ENCODE measurements at places on chromosomes 1 and 21.

- H3K4me1 ChIP-seq: peaks cover 90% of the 10 kb centered on the region
- no peak overlapping the region for H3K4me3 ChIP-seq
- H3K27me3 ChIP-seq: no peaks in the 10 kb centered on the region
- DNase-seq: no peak
- H3K27ac ChIP-seq: no peak overlapping the region
These were observed 11.6 kb downstream of the SUCO start for GRCh38 chr1:172544481-172545104.

- DNase-seq: no peak
- no peak overlapping the region for H3K27ac ChIP-seq
- no peak overlapping the region for H3K4me3 ChIP-seq
- H3K36me3 ChIP-seq: no peaks in the 10 kb centered on the region
- H3K27me3 ChIP-seq: no peaks in the 10 kb centered on the region
These were observed 137.2 kb upstream of the ETS2 start for GRCh38 chr21:38668541-38668940.

GRCh38 chr1:59484096-59484495 is 187.2 kb downstream of the FGGY start:
- DNase-seq: no peak
- no peak overlapping the region for H3K27ac ChIP-seq
- H3K4me1 ChIP-seq: no peaks in the 10 kb centered on the region
- H3K36me3 ChIP-seq: no peaks in the 10 kb centered on the region

DNA sequence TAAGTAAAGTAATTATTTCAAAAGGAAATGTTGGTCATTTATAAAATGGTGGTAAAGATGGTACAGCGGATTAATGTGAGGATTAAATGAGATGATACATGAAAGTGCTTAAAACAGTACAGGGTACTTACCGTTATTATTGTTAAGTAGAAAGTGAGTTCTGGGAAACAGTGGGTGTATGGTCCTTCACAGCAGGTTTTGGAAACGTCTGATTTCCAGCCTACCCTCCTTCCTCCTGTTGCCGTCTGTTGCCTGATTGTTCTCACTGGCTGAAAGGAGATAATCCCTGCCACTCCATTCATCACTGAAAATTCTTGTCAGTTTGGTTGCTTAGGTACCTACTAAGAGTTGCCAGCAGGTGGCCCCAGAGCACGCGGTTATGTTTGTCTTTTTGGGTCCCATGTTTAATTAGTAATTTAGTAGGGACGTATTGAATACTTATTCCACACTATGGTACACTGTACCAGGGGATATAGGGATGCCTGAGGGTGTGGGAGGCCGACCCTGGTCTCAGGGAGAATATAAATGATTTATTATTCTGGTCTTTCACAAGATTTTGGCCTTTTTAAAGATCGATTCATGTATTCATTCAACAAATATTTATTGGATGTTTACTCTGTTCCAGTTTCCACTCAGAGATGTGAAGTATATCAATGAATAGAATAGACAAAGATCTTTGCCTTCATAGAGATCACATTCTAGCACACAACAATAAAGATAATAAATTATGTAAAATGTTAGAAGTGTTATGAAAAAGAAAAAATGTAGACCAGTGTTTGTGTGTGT is 30.8 kb upstream of the RPTN start:
- no peaks in the 10 kb centered on the region for H3K4me1 ChIP-seq
- no peaks in the 10 kb centered on the region for H3K36me3 ChIP-seq
- DNase-seq: peak; percentile 68
- no peak overlapping the region for H3K27ac ChIP-seq
- no peak overlapping the region for H3K4me3 ChIP-seq

- H3K27me3 ChIP-seq: no peaks in the 10 kb centered on the region
- H3K27ac ChIP-seq: no peak overlapping the region
- no peaks in the 10 kb centered on the region for H3K36me3 ChIP-seq
- no peak for DNase-seq
These were observed 73.5 kb downstream of the JAK1 start for GRCh38 chr1:64892576-64893573.

- H3K27ac ChIP-seq: no peak overlapping the region
- H3K27me3 ChIP-seq: no peaks in the 10 kb centered on the region
- no peaks in the 10 kb centered on the region for H3K36me3 ChIP-seq
These were observed 81.4 kb downstream of the VAV3 start for GRCh38 chr1:107883562-107883961.

DNA sequence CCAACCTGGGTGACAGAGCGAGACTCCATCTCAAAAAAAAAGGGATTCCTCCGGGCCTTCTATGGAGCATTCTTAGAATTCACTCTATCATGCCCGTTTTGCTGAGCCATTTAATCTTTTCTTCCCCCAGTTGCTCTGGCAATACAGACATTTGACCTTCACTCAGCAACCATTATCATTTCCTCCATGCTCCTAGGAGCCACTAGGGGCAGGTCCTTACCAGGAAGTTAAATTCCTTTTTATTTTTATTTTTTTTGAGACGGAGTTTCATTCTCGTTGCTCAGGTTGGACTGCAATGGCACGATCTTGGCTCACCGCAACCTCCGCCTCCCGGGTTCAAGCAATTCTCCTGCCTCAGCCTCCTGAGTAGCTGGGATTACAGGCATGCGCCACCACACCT is 9.7 kb upstream of the CGN start:
- no peaks in the 10 kb centered on the region for H3K27me3 ChIP-seq
- H3K36me3 ChIP-seq: no peaks in the 10 kb centered on the region
- no peak for DNase-seq
- H3K4me1 ChIP-seq: no peaks in the 10 kb centered on the region

DNA sequence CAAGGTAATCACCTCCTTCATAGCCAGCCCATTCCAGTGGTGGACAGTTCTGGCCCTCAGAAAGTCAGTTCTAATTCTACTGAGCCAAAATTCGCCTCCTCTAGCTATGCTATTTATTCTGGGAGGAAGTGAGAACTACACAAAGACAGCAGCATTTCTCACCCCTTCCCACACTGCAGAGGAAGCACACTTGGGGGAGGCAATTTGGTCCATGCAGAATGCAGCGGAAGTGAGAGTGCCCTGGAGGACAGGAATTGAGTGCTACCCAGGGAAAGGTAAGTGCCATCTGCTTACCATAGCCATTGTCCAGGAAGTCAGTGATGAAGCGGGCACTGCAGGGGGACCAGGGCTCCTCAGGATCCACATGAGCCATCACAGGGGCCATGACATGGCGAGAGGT is 3.7 kb downstream of the ADAMTS4 start:
- H3K4me1 ChIP-seq: peaks cover 36% of the 10 kb centered on the region
- no peaks in the 10 kb centered on the region for H3K27me3 ChIP-seq
- no peak overlapping the region for H3K27ac ChIP-seq
- no peaks in the 10 kb centered on the region for H3K36me3 ChIP-seq
- H3K4me3 ChIP-seq: no peak overlapping the region
- no peak for DNase-seq
